ENCODE measurements at places on chromosomes 7 and 10. TPM values are rescaled to one million over a fixed set of nuclear protein-coding genes. Genes with fewer than 3 reads are reported as not detected.

DNA sequence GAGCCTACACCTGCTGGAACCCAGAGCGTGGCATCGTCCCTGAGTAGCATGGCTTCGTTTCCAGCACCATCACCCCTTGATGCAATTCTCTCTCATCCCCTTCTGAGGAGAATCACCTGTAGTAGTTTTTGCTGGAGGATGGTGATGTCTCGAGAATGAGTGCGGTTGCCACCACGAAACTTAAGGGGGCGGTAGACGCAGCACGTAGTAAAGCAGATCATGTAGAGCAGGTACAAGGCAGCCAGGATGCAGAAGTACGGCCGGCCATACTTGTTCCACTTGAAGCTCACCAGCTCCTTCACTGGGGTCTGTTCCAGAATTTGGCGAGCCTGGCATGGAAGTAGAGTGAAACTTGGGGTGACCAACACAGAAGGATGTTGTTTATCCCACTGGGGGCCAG is 8.1 kb downstream of the TRPV5 start:
- peak; percentile 23 for DNase-seq

DNA sequence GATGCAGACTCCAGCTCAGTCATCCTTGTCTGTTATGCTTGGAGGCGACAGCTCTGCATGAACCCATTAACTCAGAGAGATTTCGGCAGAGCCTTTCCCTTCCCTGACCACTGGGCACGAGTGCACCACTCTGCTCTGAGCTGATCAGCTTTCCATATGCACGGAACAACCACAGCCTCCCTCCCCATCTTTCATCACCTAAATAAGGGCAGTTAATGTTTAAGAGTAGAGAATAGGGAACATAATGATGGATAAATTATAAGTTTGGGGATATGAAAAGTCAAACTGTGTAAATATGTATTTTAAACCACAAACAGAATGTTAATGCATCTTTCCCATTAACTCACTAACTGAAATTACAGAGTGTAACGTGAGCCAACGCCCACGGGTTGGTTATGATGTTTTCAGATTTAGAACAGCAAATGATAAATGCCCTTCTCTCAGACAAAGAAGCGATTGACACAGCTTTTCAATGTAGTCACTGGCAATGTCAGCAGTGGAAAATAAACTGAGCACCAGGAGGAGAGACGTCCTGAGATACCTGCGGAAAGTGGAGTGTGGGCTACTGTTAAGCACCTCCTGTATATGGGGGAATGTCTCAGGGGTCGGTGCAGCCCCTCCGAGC is 658.2 kb downstream of the LRMDA start:
- DNase-seq, result no peak

EVX1 gene
- total RNA-seq, result not detected

DNA sequence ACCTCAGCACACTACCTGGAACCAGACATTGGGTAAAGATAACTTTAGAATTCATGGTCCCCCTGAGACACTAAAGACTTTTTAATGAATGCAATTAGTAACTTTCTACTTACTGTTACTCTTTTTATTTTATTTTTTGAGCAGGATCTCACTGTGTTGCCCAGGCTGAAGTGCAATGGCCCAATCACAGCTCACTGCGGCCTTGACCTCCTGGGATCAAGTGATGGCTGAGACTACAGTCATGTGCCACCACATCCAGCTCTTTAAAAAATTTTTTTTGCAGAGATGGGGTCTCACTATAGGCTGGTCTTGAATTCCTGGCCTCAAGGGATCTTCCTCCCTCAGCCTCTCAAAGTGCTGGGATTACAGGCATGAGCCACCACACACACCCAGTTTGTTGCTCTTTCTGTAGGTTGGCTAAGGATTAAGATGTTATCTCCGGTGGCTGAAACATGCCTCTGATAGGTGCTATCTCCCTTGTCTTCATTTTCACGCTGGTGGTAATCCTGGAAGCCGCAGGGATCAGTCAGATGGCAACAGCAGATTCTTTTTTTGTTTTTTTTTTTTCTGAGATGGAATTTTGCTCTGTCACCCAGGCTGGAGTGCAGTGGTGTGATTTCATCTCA is 128.3 kb downstream of the TCF7L2 start:
- no peak for DNase-seq

DNA sequence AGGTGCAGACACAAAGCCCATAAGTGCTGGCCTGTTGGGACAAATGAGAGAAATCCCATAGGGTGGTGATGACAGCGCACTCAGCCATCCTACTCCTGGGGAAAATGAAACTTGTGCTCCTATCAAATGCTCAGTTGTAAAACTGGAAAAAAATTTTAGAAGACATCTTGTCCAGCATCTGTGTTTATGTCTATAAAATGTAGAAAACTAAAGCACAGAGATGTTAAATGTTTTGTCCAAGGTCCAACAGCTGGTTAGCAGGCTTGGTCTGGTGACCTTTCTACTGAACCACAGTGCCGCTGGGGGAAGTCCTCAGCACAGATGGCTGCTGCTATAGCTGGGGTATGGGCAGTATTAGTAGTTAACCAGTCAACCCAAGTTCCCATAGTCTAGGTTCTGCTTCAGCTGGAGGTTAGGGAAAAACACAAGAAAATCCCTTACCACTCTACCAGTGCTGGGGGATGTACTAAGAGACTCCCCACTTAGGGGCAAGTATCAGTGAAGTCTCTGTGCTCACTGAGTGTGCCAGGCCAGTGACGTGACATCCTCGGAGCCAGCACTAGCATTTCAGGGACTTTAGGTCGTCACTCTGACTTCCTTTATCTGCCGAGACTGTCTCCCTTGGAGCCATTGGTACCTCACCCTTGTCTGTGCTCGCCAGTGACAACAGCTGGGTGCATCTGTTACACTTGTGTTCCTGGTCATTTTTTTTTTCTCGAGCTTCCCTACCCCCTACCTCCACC is 1.9 kb downstream of the TSPAN33 start:
- DNase-seq, result no peak

- DNase-seq, result no peak
Measured at GRCh38 chr10:6218692-6219493, 16.2 kb downstream of the PFKFB3 start.

- no peak for DNase-seq
Measured at GRCh38 chr10:8927705-8928104, 873.2 kb downstream of the GATA3 start.
